Omental fat pad (tissue), 4 donors: ENCODE measurements at places on chromosomes 5 and 9. TPM values are rescaled to one million over a fixed set of nuclear protein-coding genes. Genes with fewer than 3 reads are reported as not detected.

The C5orf63 gene
- 1.8 TPM for total RNA-seq

The FBXW2 gene
- total RNA-seq = 36.4 TPM

The ZDHHC11 gene
- 4.0 TPM for total RNA-seq

The CAVIN4 gene
- 0.74 TPM for total RNA-seq

The TLN1 gene
- total RNA-seq = 421 TPM

The ECSCR gene
- total RNA-seq = 37.5 TPM

The GDF9 gene
- total RNA-seq = not detected

The STC2 gene
- total RNA-seq = 29.8 TPM

- DNase-seq = no peak
These were observed 22.3 kb downstream of the KLF9 start for GRCh38 chr9:70392189-70392588.

DNA sequence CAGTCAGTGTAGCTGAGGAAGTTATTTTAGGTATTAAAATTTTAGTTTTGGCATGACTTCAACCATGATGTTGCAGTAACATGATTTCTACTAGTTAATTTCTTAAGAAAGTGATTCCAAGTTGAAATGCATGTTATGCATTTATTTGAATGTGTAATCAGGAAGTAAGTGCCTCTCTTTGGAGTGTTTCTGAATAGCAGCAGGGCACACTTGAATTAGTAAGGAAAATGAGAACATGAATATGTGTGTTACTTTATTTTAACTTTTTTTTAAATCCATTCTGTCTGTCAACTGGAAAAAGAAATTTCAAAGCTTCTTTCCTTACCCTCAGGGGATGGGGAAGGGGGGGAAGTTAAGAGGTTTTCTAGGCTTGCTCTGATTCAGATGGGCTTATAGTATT, 40.4 kb downstream of the CTNNA1 start:
- DNase-seq = no peak

- no peak for DNase-seq
These were observed 64.6 kb upstream of the GRIA1 start for GRCh38 chr5:153425914-153426313.

DNA sequence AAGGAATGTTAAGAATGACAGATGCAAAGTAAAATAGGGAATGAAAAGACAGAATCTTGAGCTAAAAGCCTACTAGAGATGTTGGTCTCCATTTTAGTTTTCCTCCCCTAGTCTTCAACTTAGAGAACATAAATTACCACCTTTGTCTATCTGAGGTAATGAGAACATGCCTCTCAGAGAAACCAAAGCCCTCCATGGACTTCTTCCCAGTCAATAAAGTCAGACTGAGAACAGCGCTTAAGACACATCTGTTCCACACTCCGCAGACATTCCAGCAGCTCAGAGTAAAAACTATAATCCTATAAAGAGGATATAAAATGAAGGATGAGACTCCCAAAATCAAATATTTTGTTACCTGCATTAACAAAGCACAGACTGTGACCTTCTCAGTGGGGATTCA, 79.2 kb downstream of the DPYSL3 start:
- DNase-seq = no peak

DNA sequence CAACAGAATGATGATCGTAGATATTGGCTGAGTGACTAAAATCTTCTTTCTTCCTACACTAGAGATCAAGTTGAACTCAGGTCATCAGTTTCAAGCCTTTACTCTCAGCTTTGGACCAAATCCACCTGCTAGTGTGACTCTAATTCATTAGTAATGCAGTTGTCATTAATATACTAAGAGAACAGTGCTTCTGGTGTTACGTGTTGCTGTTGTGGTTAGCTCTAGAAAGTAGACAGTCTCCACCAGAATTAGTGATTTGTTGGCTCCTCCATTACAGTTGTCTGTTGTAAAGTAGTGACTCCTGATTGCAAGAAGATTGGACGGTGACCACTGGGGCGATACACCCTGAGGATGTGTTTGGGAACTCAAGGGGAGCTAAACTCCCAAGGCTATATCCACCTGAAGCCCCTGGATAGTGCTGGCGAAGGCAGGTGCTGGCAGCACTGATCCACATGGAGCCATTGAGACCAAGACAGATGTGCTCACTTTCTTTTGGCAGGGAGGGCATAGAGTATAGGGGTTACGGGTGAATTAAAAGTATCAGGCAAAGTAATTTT, 3.1 kb downstream of the CAMK4 start:
- DNase-seq = no peak

GRCh38 chr9:136581614-136582447, 36.0 kb upstream of the NOTCH1 start:
- DNase-seq = no peak

DNA sequence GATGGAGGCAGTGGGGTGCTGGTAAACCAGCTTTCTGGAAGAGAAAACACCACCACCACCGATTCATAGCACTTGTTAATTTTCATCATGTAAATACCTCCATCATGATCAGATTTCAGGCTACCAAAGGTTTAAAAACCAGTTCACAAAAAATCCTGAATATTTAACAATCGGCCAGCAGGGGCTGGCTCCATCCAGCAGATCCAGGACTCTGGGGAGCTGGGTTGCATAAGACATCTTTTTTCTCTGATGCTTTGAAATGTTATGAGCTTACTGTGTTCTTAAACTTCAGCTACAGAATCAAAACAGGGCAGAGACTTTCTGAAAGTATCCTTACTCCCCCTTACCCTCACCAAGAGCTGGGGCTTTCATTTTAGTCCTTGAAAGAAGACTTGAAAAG, 14.6 kb upstream of the RNF183 start:
- no peak for DNase-seq

DNA sequence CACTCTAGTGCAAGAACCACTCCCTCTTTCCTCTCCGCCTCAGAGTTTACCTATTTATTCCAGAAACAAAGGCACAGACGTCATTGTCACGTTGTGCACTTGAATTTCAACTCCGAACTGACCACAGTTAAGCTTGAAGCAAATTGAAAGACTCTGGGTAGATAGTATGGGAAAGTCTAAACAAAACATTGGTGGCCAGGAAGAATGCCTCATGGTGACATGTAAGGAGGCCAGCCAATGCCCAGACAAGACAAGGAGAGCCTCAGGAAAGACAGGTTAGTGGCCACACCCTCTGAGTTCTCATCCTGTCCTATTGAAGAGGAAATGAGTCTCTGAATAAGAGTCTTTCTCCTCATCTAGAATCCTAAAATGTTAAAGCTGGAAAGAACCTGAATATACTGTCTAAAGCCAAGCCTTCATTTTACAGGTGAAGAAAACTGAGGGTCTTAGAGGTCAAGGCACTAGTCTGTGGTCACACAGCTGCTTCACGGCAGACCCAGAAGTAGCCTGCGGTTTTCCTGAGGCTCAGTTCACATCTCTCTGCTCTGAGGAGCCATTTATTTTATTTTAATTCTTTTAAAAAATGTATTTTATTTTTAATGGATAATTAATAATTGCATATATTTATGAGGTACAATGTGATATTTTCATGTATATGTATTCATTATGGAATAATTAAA, 30.2 kb downstream of the ZFAND5 start:
- DNase-seq = no peak

DNA sequence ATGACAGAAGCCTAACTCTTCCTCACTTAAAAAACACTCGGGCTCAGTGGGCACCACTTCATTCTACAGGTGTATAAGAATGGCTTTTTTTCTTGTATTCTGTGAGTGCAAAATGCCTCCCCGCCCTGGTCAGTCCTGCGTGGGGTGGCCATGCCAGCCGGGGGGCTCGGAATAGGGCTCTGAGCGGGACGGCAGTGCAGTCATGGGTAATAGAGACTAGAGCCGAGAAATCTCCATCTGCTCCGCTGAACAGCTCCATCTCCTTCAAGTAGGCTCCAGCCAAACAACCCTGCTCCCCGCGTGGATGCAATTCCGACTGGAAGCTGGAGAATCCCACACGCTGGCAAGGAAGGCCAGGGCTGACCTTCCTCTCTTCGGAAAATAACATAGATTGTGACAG, 317.0 kb upstream of the IRX4 start:
- DNase-seq = no peak

DNA sequence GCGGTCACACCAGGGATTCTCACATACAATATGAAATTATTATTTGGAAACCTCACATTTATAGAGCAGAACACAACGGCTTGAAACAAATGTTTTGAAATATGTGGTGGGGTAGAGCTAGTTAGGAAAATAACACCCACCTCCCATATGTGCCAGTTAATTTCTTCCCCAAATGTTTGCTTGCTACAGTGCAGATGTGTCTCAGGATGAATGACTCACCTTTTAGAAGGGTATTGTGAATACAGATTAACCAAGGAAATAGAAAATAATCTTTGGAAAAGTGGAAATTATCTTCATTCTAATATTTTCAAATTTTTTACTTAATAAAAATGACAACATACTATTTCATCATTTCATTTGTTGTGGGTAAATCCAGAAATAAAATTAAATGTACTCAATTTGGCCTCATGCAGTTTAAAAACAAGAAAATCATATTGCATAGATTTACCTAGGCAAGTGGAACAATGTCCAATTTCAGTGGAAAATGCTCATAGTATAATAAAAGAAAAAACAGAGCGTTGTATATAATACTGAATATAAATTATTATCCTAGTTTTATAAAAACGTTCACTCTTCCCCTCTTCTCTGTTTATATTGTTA, 39.3 kb upstream of the RICTOR start:
- DNase-seq = no peak

DNA sequence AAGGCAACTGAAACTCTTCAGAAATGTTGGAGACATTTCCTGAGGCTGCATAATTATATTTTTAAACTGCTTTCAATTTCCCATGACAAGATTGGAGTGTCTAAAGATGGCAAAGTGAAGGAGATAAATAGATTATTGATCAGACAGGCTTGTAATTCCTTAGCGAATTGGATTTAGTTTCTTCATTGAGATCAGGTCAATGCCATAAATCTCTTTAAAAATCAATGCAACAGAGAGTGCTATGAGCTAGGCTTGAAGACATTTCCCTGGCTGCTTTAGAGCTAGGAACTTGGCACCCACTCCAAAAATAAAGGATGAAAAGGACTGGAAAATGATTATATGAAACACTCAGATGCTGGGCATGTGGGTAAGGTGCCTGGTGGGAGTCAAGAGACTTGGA, 828.4 kb downstream of the TLR4 start:
- no peak for DNase-seq
